ENCODE measurements at places on chromosomes 7 and 10. TPM values are rescaled to one million over a fixed set of nuclear protein-coding genes. Genes with fewer than 3 reads are reported as not detected.

The GNAI1 gene
- 31.4 TPM for total RNA-seq

The CLRN3 gene
- 21.5 TPM for total RNA-seq

The SH2D4B gene
- total RNA-seq = not detected

The XRCC2 gene
- total RNA-seq = 9.1 TPM

The NODAL gene
- not detected for total RNA-seq

The MAGI2 gene
- 0.23 TPM for total RNA-seq

The PHKG1 gene
- total RNA-seq = 1.7 TPM

The PLEKHA1 gene
- total RNA-seq = 13.0 TPM

The SUN3 gene
- not detected for total RNA-seq

The SFMBT2 gene
- 0.03 TPM for total RNA-seq

The PRSS37 gene
- not detected for total RNA-seq

The PLXDC2 gene
- total RNA-seq = 1.2 TPM

The ADAMTS14 gene
- total RNA-seq = 0.03 TPM

The CYP3A5 gene
- 96.3 TPM for total RNA-seq

The HDAC9 gene
- 3.0 TPM for total RNA-seq

The MET gene
- 123 TPM for total RNA-seq

The EGFR gene
- total RNA-seq = 28.1 TPM

The COL26A1 gene
- total RNA-seq = not detected

The PRPS1L1 gene
- total RNA-seq = not detected

The PHYHIPL gene
- total RNA-seq = not detected

The SLC39A12 gene
- total RNA-seq = not detected

The POLD2 gene
- total RNA-seq = 258 TPM

The IRF5 gene
- total RNA-seq = 17.9 TPM

The ARID5B gene
- total RNA-seq = 18.9 TPM

The LIPM gene
- total RNA-seq = not detected

The BAIAP2L1 gene
- 48.0 TPM for total RNA-seq

The NPFFR1 gene
- 2.9 TPM for total RNA-seq

The FFAR4 gene
- 88.1 TPM for total RNA-seq

The AIFM2 gene
- total RNA-seq = 21.6 TPM

The IFIT3 gene
- total RNA-seq = 6.1 TPM

The IDI2 gene
- not detected for total RNA-seq

The UTF1 gene
- total RNA-seq = not detected

The PRKG1 gene
- total RNA-seq = not detected

The PNLIPRP2 gene
- not detected for total RNA-seq

The NAT16 gene
- total RNA-seq = 0.13 TPM

The PHTF2 gene
- 13.3 TPM for total RNA-seq

The LRRD1 gene
- total RNA-seq = not detected

The GSTO2 gene
- total RNA-seq = 31.8 TPM

The CALCR gene
- total RNA-seq = not detected

The PAPOLB gene
- total RNA-seq = not detected

The TACC2 gene
- 25.0 TPM for total RNA-seq

The C7orf33 gene
- total RNA-seq = not detected

The FAS gene
- 4.3 TPM for total RNA-seq

The MYPN gene
- not detected for total RNA-seq

The PAX4 gene
- 1.0 TPM for total RNA-seq

The COX19 gene
- total RNA-seq = 15.2 TPM

The PKD2L1 gene
- total RNA-seq = not detected

The LIPK gene
- not detected for total RNA-seq

The STEAP4 gene
- total RNA-seq = 2.6 TPM

The OR2A12 gene
- not detected for total RNA-seq

The MBL2 gene
- not detected for total RNA-seq
